ENCODE measurements at places on chromosomes 2 and 18.
A peak's percentile ranks its signal among the peaks of the same experiment; 100 is the strongest.

GRCh38 chr2:178891265-178891958 lies 84.2 kb upstream of the TTN start:
- DNase-seq, result peak; percentile 46

- no peak for DNase-seq
Measured at GRCh38 chr2:8003462-8004075, 678.3 kb upstream of the ID2 start.

DNA sequence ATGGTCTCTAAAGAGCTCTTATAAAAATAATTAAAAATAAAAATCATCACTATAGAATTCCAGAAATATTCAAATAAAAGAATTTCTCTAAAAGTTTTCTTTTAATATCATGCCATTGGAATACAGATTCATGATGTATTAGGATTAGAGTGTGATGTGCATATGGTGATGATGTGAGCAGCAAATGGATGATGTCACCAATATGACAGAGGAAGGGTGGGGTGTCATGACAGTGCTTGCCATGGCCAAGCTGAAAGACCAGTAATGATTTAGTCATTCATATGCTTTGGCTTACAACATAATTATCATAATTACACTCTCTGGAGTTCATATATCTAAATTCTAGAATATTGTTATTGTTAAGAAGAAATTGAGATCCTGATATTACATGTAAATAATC lies 27.4 kb upstream of the TTC32 start:
- no peak for DNase-seq

DNA sequence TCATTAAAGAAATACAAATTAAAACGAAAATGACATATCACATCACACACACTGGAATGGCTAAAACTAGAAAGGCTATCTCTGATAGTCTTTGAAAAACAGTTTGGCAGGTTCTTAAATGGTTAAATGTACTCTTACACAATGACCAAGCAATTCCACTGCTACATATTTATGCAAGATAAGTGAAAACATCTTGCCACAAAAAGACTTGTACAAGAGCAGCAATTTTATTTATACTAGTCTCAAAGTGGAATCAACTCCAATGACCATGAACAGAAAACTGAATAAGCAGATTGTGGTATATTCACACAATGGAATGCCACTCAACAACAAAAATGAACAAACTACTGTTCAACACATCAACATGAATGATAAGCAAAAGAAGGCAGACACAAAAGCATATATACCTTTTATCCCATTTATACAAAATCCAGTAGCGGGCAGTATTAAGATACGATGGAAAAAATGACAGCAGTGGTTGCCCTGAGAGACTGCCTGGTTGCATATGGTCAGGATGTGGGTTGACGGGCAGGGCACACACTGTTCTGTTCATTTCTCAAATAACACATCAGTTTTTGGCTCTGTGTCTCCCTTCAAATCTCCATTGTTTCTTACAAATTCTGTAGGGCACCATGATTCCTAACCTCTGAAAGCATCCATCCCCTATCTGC lies 25.4 kb downstream of the SP100 start:
- DNase-seq, result peak; percentile 23

GRCh38 chr2:194166818-194167217 lies 1490.2 kb upstream of the SLC39A10 start:
- DNase-seq, result no peak

DNA sequence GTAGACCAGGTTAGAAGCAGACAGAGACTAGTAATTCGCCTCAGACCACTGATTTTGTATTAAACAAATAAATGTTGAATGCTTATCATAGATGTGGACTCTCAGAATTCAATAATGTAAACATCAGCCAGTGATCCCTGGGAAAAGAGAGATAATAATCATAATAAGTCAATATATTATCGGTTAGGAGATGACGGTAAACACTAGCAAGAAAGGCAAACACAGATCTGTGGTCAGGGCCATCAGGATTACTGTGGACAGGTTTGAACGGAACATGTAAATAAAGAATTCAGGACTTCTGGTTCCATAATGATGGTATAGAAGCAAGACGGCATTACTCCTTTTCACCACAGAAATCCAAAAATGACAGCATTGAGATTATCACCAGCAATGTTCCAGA lies 861.6 kb downstream of the CBLN2 start:
- DNase-seq, result no peak

GRCh38 chr2:55108456-55109160 lies 58.4 kb upstream of the RTN4 start:
- DNase-seq, result no peak

- DNase-seq, result no peak
Measured at GRCh38 chr2:174967691-174968260, 37.4 kb downstream of the CHN1 start.

DNA sequence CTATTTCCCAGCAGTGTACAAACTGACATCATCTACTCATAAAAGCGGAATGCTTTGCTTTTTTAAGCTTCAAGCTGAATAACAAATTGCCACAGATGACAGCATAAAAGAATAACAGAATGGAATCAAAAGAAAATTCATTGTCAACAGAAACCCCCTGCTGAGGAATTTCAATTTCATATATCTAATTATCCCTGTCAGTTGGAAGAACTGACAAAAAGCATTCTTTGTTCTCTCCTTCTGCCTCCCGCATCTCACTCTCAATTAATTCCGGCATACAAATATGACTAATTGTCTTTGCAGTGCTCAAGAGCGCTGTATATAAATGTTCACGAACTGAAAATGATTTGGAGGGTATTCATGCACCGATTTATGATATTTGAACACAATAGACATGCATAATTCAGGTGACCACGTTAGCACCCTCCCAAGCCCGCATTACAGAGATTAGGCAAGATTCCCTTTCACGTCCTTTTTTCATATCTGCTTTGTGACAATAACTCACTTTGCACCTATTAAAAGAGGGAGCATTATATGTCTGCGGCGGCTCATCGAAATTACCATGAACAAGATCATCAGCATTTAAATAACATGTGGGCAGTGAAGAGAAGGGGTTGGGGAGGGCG lies 277.7 kb upstream of the SALL3 start:
- DNase-seq, result no peak

GRCh38 chr2:174738841-174739240 lies 25.4 kb downstream of the CHRNA1 start:
- no peak for DNase-seq

- DNase-seq, result no peak
Measured at GRCh38 chr2:165911231-165911630, 42.3 kb downstream of the TTC21B start.

DNA sequence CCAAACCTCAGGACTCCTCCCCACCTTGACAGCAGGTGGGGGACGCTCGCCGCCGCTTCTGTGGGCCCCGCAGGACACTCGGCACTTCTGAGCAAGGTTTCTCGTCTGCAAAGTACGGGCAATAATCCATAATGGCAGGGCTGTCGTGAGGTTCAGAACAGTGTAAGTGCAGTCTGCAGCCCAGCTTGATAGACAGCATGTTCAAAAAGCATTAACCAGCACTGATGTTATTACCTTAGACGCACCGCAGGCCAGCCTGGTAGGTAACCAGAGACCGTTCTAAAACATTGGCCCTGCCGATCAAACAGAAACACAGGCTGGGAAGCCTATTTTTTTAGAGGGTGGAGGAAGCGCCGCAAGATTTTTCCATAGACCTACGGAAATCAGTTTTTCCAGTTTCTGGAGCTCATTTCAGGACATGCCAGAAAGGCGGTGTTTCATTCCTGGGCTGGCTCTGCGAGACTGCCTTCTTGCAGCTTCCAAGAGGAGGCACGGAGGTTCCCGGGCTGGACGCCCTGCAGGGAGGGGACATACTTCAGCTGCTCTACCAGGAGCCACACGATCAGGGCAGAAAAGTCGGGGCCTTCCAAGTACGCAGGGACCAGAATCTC lies 148.7 kb downstream of the TPO start:
- DNase-seq, result no peak

GRCh38 chr18:52667463-52668065 lies 327.6 kb downstream of the DCC start:
- no peak for DNase-seq

GRCh38 chr18:60339018-60339417 lies 33.6 kb downstream of the MC4R start:
- no peak for DNase-seq

DNA sequence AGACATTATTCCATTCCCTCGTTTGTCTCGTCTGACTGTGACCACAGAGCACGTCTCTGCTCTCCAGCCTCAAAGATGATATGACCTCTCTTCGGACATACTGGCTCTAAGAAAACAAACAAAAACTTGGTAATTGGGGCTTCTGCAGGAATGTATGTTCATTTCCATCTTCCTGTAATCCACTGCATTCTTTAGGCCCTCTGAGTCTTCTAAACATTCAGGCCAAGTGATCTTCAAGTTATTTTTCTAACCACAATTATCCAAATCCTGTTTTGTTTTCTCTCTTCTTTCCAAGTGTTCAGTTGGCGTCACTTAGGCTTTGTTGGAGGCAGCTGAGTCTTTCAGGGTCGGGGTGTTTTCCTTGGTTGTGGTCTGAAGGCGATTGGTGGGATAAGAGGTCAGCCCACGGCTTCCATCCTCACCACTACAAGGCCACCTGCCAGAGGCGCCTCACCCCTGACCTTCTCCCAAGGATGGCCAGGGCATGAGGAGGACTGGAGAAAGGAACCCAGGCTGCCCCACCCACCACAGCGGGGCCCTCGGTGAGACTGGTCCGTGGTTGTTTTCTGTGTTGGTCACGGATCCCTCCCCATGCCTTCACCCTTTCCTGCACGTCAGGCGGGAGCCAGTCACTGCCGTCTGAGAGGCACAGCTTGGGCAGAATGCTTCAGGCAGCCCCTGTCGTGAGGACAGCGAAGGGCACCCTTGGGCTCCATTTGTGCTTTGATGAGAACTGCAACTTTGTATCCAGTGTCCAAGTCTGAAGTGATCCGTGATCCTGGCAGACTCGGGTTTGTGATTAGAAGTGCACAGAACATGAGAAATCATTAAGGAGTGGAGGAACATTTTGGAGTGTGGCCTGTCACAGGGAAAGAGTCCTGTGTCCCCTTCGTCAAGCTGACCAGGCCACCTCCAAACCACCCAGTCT lies 88.6 kb upstream of the FHL2 start:
- no peak for DNase-seq

- no peak for DNase-seq
Measured at GRCh38 chr2:46921676-46922448, 6.3 kb upstream of the MCFD2 start.

- no peak for DNase-seq
Measured at GRCh38 chr18:48638896-48639771, 100.3 kb downstream of the CTIF start.

GRCh38 chr2:223590964-223591363 lies 11.2 kb downstream of the SCG2 start:
- no peak for DNase-seq

DNA sequence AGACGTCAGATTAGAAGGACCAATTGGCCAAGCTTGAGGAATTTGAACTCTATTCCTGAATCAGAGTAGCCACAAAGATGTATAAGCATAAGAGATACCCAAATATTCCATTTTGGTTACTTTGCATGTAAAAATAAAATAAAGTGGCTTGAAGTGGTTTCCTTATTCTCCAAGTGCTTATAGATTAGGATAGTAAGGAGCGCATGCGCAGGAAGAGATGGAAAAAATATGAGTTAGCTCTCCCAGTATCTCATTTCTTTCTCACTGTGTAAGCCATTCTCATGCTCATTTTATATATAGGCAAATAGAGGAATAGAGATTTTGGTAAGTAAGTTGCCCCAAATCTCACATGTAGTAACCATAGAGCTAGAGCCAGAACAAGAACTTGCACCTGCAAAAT lies 241.3 kb downstream of the SETBP1 start:
- DNase-seq, result no peak

GRCh38 chr2:100767224-100767653 lies 52.7 kb upstream of the NPAS2 start:
- no peak for DNase-seq

GRCh38 chr2:39476524-39476923 lies 39.4 kb upstream of the MAP4K3 start:
- no peak for DNase-seq

DNA sequence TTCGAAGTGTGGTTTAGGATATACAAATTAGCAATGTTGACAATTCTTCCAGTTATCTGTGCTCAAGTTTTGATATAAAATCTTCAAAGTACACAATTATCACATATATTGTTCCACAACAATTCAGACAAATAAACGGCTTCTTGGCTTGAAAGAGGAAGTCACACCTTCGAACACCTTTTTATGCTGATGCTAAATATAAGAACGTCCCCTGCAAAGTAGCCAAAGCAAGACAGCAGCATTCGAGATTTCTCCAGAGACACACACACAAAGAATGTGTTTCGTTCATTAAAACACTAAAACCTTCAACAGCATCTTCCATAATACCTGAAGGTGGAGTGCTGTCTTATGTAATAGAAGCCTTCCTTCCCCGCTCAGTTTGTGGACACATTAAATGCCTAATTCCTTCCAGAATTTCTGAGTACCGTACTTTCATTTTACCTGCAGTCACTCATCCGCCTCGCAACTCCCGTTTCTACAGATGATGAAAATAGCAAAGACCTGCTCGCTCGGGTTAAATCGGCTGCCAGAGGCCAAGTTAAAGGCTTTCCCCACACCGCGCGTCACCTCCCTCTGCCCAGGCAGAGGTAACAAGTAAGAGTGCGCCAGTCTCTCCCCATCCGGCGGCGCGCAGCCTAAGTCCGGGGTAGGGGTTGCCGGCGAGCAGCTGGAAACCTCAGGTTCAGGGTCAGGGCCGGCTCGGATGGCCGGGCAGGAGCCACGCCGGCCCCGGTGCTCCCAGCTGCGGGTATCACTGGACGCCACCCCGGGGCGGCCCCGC lies 847 bp downstream of the SERPINE2 start:
- DNase-seq, result peak; percentile 35

DNA sequence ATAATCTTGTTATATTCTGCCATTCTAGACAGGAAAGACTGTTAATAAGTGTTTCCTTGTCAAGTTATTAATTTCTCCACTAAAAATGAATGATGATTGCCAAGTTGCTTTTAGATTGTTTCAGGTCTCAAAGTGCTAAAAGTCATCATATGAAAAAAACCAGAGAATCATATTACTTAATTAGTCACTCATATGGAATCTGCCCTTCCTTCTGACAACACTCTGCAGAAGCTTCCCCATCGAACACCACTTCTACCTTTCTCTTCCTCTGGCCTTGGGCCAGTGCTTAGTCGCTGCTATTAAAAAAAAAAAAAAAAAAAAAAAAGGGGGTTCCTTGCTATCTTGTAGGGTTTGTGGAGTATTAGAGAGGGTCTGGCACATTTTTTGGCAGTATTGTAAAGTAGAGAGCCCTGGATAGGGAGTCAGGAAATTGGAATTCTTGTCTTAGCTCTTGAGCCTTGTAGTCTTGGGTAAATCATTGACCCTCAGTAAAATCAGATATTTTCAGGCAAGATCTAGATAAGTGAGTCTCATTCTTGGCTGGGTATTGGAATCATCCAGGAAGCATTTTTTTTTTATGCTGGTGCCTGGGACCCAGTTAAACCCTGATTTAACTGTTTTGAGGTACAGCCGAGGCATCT lies 141.7 kb upstream of the CCDC68 start:
- DNase-seq, result no peak

GRCh38 chr18:61285777-61286176 lies 47.5 kb upstream of the CDH20 start:
- no peak for DNase-seq

GRCh38 chr2:82998781-82999180 lies 1460.3 kb downstream of the SUCLG1 start:
- DNase-seq, result no peak

Data from activated T-cell treated with anti-CD3 and anti-CD28 coated beads for 24 hours (primary cell).